ENCODE measurements at places on chromosomes 11 and 22.

DNA sequence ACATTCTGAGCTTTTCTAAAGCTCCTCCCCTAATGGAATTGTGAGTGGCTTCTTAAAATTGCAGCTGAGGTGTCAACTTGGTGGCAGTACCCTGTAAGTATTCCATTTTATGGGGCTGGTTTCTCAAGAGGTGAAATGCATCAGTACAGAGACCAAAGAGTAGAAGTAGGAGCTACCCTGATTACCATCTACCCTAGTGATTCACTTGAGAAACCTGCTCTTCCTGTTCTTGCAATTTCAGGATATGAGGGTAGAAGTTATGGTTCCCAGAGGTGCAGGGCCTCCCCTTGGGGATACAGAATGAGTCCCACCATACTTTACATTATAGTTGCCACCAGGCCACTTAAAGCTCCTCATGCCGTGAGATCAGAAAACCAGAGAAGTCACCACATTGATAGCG lies 944.6 kb downstream of the OPCML start:
- no peak for DNase-seq

DNA sequence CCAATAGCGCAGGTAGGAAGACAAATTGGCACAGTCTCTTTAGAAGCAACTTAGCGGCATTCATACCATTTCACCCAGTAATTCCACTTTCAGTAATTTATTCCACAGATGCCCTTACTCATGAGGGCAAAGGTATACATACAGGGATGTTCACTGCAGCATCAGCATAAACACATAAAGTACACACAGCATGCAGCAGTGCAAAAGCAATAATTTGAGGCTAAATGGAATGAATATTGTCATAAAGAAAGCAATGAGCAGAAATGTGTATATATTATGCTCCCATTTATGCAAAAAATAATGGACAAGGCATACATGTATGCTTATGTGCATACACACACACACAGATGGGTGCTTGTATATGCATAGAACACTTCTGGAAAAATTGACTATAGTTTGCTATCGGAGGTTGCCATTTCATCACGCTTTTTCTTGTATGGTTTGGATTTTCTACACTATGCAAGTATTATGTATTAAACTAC lies 50.2 kb downstream of the TECTA start:
- DNase-seq, result no peak

DNA sequence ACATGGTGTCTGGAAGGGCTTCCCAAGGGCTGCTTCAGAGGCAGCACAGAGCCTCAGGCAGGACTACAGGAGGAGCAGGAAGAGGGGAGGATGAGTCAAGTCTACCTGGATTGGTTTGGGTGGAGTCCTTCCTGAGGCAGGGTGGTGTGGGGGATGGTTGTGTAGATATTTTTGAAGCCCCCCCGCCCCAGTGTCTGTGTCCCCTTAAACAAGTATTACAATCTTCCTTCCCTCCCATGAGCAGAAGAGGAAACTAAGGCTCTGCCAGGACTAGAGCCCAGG lies 34.7 kb upstream of the FCHSD2 start:
- no peak for DNase-seq

DNA sequence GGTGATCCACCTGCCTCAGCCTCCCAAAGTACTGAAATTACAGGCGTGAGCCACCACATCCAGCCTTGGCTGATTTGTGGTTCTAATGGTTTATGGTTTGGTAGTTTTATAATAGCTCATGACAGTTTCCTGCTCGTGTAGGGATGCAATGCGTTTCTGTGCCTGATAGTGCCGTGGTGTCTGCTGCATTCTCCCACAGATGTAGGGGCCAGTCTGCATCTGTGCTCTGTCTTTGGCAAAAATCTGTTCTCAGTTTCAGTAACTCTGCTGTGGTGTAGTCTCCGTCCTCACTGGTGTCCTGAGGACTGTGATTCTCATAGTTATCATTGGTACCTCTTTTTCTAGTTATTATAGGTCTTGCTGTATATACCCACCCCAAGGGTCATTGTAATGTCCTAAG lies 16.3 kb downstream of the ST14 start:
- DNase-seq, result no peak
